GM03348 (cell line): ENCODE measurements at places on chromosomes 13 and 19.

DNA sequence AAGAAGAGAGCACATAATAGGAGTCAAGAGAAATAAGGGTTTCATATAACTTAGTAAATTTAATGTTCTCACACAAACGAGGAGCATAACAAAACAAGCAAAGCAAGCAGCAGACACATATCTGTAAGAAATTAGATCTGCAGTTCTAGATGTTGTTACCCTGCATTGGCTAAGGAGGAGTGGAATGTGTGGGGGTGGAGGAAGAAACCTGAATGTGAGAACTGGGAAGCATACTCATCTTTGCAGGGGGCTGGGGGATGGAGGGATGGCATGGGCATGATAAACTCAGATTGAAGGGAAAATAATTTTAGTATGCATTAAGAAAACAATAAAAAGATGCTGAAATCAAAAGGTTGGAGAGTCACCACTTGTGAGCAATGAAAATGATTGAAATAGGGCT is 255.0 kb downstream of the LIG4 start:
- no peak for DNase-seq

GRCh38 chr13:80342471-80343371 is 1.8 kb upstream of the SPRY2 start:
- peak; percentile 89 for DNase-seq

GRCh38 chr13:85230691-85231093 is 568.5 kb downstream of the SLITRK6 start:
- no peak for DNase-seq

GRCh38 chr13:26221399-26221720 is 754 bp downstream of the RNF6 start:
- DNase-seq = no peak

- DNase-seq = no peak
These were observed 14.0 kb upstream of the MYADM start for GRCh38 chr19:53853707-53854106.

- DNase-seq = no peak
These were observed 134.8 kb downstream of the NUFIP1 start for GRCh38 chr13:44854313-44855060.

DNA sequence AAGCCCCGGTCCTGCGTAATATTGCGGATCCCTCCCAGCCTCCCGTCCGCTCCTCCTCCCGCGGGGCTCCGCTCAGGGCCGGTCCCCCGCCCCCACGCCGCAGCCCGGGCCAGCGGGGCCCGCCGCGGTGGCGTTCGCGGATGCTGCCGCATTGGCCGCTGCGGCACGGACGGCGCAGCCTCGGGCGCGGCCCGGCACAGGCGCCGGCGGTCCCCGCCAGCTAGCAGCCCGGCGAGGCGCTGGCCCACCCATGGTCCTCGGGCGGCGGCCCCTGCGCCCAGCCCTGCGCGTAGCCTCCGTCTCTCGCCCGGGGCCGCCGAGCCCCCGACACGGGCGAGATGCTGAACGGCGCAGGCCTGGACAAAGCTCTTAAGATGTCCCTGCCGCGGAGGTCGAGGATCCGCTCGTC is at the start of gene ATP8A2:
TSS of gene ATP8A2 (plus strand) at position 100 of the 409 bp plus-strand sequence. CDS start at position 339, 239 bp downstream.
- peak; percentile 47 for DNase-seq

GRCh38 chr13:31987535-31988170 is 43.9 kb upstream of the FRY start:
- no peak for DNase-seq

- no peak for DNase-seq
These were observed 4.4 kb downstream of the HAS1 start for GRCh38 chr19:51719251-51719988.

GRCh38 chr19:4584670-4585460 is 25.4 kb upstream of the SEMA6B start:
- no peak for DNase-seq

GRCh38 chr19:32023564-32023832 is 321.9 kb upstream of the ZNF507 start:
- DNase-seq = no peak

- no peak for DNase-seq
These were observed 76.2 kb downstream of the FOXO1 start for GRCh38 chr13:40590112-40590862.
